Occipital lobe (tissue), 3 donors: ENCODE measurements at places on chromosomes 12 and 14.
A peak's percentile ranks its signal among the peaks of the same experiment; 100 is the strongest.

- DNase-seq, result no peak
Measured at GRCh38 chr12:79482323-79482722, 208.4 kb downstream of the PAWR start.

- DNase-seq, result no peak
Measured at GRCh38 chr12:100493396-100494012, 19.8 kb downstream of the NR1H4 start.

GRCh38 chr14:61240206-61240605 is 40.9 kb downstream of the TMEM30B start:
- no peak for DNase-seq

- DNase-seq, result no peak
Measured at GRCh38 chr12:53205747-53206419, 1.2 kb downstream of the ITGB7 start.

DNA sequence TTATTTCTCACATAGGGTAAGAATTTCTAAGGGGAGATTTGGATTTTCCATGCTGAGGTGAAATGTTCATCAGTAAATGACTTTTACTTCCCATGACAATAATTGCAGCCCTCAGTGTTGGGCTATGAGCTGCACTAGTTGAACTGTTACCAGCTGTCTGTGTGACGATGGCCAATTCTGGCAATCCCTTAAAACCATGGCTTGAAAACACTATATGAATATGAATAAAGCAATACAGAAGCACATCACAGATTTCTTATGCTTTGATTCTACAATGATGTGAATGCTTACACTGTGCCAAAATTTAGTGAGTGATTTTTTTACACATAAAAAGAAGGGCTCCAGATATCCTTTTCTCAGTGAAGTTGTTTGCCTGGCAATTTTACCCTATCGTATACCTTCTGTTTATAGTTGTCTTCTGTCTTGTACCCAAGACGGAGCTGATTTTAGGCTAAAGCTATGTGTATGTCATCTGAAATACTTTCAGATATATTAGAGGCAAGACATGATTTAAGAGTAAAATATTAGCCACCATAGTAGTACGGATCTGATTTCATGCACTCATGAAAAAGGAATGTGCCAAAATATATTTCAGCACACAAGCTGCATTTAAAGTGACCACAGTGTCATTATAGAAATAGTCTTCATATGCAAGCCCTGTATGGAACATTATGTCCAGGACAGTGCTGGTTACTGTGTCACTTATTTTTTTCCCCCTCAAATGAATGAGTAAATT is 52.0 kb downstream of the SLC38A4 start:
- DNase-seq, result no peak

DNA sequence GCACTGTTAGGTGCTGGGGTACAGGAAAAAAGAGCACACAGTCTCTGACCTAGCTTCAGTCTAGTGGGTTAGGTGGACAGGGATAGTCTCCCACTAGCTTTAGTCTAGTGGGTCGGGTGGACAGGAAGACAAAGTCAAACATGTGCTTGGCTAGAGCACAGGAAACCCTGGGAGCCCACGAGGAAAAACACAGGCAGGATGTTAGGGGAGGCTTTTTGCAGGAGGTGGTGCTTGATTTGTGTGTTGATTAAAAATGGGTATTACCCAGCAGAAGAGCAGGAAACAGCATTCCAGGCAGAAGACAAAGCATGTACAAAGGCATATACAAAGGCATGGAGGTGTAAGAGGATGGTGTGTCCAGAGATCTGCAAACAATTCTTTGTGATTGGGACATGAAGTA is 23.3 kb downstream of the SLC38A2 start:
- DNase-seq, result no peak

GRCh38 chr14:88519907-88520306 is 34.9 kb downstream of the PTPN21 start:
- DNase-seq, result no peak

DNA sequence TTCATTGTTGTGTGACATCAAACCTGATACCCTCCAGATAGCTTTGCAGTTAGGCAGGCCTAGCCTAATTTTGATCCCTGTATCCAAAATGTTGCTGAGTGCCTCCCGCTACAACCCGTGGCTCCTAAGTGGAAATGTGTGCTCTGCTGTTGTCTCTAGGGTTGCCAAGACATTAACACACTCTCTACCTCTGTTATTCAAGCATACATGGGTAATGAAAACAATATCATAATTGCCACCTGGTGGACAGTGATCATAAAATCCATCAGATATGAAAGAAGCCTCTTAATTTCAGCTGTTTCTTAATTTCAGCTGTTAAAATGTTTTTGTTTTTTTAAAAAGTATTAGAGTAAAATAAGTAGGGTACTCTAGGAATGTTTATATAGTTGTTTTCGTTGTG is 93.5 kb downstream of the PLEKHA5 start:
- DNase-seq, result no peak

DNA sequence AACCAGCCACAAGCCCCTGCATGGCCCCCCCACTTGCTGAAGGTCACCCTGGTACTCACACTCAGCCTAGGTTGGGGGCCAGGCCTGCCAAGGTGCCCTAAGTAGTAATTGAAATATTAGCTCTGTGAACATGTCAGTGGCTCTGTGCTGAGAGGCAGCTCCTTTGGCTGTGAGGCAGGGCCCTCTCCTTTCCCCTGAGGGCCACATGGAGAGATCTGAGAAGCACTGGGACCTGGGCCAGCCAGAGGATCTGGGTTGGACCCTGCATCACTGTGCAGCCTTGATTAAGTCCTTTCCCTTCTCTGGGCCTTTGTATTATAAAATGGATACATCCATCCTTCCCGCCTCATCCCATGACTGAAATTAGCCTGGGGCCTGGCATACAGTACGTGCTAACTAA is 58.0 kb upstream of the FAM222A start:
- no peak for DNase-seq

DNA sequence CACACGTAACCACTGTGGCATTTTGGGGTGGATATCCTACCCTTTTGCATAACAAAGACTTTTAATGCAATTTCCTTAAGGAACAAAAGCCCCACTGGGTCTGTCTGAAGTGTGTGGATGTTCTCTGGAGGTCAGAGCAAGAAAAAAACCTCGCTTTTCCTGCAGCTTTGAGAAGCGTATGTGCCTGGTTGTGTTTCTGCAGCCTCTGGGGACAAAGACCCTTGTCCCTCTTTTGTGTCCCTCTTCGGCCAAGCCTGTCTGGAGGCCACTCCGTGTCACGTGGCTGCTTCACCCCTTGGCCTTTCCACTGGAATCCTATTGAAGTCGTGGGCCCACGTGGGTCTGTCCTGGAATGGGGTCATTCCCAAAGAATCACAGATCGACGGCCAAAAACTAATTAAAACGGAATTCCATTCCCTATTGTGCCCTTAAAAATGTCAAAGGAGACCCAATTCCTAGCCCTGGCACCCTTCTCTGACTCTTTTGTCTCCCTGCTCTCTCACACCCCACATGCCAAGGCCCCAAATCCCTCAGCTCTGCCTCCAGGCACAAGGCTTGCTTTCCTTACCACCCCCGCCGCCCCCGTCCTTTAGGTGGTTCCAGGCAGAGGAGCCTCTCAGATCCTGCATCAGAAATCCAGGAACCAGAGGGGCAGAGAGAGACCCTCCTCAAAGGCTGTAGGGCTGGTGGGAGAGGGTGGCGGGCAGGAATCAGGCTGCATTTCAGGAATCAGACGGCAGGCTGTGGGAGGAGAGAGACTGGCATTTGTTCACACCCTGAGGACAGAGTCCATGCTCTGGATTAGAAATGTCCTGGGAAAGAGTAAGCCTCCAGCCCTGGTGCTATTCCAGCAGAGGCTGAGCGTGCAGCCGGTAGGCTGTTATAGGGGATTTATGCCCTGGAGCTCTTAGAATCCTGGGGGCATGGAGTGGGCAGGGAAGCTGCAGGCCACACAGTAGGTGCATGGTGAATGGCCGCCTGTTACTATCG is 12.6 kb upstream of the CYP46A1 start:
- no peak for DNase-seq

DNA sequence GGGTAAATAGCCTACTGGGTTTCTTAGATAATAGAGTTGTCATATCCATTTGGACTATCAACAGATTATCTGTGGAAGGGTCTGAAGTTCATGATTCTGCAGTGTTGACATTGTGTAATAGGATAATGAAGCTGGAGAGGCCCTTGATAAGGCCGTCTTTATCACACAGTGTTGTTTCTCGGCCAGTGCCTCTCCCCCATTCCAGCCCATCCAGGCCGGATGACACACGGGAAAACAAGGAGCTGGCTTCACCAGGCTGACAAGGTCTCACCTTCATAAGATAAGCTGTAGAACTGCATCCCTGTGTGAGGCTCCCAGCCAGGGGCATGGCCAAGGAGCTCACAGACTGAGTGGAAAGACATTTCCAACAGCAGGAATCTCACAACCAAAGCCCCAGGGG is 8.7 kb upstream of the EML1 start:
- no peak for DNase-seq

- no peak for DNase-seq
Measured at GRCh38 chr14:24425704-24426103, 3.8 kb downstream of the CBLN3 start.

- DNase-seq, result no peak
Measured at GRCh38 chr14:61691495-61691894, 3.8 kb upstream of the HIF1A start.

DNA sequence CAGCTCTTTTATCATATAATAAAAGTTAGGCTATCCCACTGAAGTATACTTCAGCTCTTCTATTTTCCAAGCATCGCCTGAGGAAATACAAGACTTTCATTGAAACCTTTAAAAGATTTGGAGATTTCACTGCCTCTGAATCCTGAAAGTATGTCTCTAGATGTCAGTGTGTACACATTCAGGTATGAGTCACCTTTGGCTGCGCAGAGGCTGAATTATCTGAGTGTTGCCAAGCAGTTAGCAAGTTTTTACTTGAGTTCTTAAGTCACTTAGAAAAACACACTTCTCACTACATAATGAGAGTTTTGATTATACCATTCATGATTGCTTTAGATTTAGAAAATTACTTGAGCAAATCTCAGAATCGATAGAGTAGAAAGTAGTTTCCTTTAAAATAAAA is 210.3 kb downstream of the TMTC2 start:
- no peak for DNase-seq

- DNase-seq, result no peak
Measured at GRCh38 chr14:100303925-100304324, 2.3 kb downstream of the SLC25A29 start.

GRCh38 chr12:75042125-75042524 is 167.5 kb downstream of the KCNC2 start:
- DNase-seq, result no peak

DNA sequence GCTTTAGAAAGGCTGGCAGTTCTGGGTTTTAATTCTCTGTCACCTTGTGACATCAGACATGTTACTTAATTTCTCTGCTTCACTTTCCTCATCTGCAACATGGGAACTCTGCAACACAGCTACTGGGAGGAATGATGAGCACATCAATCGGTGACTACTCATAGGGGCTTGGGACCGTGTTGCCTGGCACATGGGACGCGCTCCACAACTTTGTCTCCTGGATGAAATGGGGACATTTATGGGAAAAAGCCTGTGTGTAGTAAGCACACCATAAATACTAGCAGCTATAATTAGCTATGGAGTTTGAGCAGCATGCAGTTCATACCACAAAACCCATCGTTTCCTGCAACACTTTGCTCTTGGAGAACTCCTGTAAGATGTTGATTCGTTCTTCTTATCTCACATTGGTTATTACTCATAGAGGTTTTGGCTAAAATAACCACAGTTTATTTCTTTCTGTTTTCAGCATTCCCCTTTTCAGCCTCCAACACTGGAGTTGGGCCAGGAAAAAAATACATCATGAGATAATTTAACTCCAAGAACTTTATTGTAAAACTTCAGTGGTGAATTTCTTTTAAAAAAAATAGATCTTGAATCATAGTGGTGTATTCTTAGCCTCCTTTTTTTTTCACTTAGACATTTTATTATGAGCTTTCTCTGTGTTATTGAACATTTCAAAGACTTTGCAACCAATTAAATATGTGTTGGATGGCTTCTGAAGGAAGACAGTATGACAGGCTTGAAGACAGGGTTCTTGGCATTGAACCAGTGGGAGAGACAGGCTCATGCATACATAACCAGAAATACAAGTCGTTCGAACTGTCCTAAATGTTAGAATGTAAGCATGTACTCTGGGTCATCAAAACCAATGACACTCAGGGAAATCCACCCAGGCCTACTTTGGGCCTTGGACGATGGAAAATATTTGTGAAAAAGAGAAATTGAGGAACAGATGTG is 72.7 kb downstream of the RIN3 start:
- no peak for DNase-seq

DNA sequence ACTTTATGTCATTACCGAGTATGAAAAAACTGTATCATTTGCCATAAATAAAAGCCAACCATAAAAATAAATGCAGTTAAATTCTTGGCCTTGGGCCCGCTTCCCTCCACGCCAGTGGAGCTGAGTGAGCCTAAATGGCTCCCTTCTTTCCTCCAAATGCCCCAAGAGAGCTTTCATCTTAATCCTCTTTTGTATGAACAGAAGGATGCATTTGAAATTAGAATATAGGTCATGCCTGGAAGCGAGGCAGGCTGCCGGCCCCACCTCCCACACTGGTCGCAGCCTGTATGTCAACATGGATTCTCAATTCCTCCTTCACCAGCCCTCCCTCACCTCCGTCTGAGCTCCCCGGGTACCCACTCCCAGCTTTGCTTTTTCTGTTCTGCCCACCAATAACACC is 245.7 kb downstream of the SLC15A4 start:
- DNase-seq, result no peak

GRCh38 chr12:53786411-53786810 is 34.6 kb upstream of the CISTR start:
- no peak for DNase-seq

GRCh38 chr12:124568431-124569374 is 1.3 kb upstream of the NCOR2 start:
- peak; percentile 70 for DNase-seq

DNA sequence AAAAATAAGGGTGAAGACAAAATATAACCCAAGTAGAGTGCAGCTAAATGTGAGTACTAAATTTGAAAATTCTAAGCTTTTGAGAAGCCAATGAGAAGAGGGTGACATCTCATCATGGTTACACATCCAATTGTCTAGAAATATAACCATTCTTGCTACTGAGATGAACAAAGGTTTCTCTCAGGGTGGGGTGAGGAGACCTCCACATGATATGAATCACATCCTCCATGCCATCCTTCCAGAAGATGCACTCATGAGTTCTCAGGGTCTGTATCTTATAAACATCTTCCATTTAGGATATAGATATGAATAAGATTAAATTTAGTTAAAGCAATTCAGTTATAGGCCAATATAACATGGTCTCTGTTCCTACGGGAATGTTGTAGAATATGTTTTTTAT is 38.9 kb upstream of the E2F7 start:
- DNase-seq, result no peak

- no peak for DNase-seq
Measured at GRCh38 chr14:91111443-91111842, 2.4 kb upstream of the DGLUCY start.
